ENCODE measurements at places on chromosomes 11 and 22.

DNA sequence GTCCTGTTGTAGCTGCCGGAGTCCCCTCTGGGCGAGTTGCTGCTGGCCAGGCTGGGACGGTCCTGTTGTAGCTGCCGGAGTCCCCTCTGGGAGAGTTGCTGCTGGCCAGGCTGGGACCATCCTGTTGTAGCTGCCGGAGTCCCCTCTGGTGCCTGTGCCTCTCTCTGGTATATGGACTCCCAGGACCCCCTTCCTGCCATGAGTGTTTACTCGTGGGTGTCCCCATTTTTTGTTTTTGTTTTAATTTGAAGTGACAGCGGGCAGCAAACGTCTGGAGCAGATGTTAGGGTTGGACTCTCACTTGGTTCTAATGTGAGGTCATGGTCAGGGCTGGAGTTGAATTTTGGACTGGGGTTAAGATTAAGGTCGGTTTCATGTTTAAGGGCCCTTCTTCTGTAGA is 14.2 kb downstream of the SHANK3 start:
- no peak for DNase-seq

GRCh38 chr22:50145721-50146438 is 24.7 kb upstream of the PANX2 start:
- peak; percentile 76 for DNase-seq

- DNase-seq = no peak
Measured at GRCh38 chr11:12683874-12684273, 9.7 kb downstream of the TEAD1 start.

DNA sequence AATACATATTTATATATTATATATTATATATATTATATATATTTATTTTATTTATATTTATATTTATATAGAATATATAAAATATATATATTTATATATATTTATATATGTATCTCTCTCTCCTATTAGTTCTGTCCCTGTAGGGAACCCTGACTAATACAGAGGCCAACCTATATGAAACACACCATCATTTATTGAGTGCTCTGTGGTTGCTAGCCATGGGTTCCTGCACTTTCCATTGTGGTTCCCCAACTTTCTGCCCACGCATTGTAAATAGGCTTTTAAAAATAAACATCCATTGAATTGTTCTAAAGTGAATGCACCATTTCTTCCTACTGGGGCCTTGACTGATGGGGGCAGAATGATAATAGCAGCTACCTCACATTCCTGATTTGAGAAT is 93.8 kb upstream of the SESN3 start:
- no peak for DNase-seq

GRCh38 chr22:49628391-49629260 is 199.0 kb downstream of the BRD1 start:
- DNase-seq = peak; percentile 51

GRCh38 chr22:49368976-49369725 is 458.5 kb downstream of the BRD1 start:
- no peak for DNase-seq

- no peak for DNase-seq
Measured at GRCh38 chr11:9214765-9215164, 50.4 kb downstream of the DENND5A start.

DNA sequence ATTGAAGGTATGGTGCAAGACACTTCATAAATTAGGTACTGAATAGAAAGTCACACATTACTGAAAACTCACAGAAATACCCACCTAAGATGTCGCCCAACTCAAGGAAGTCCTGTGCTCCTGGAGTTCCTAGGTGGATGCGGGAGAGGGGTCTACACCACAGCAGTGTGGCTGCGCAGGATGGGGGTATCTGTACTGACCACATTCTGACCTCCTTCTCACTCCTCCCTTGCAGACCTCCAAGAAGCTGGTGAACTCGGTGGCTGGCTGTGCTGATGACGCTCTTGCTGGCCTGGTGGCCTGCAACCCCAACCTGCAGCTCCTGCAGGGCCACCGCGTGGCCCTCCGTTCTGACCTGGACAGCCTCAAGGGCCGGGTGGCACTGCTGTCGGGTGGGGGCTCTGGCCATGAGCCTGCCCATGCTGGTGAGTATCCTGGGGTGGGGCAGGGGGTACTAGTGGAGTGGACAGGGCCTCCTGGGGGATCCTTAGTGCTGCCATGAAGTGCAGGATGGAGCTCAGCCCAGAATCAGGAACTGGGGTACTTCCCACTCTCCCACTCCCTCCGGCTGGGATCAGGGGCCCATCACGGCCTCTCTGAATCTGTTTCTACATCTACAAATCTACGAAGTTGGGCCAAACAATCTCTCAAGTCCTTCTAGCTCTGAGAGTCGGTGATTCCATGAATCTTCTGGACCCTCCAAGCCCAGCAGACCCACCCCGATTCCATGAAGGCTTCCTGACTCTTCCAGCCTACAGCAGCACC is 4.9 kb downstream of the TKFC start:
- no peak for DNase-seq

All from femur (tissue), 1 donor.